ENCODE measurements at places on chromosomes 6 and 20. TPM values are rescaled to one million over a fixed set of nuclear protein-coding genes. Genes with fewer than 3 reads are reported as not detected.

JARID2 gene
- polyA plus RNA-seq, result 5.6 TPM

MLN gene
- polyA plus RNA-seq, result not detected

EPPIN gene
- polyA plus RNA-seq, result not detected

GMDS gene
- 20.4 TPM for polyA plus RNA-seq

GLP1R gene
- polyA plus RNA-seq, result not detected

OLIG3 gene
- polyA plus RNA-seq, result not detected

SPO11 gene
- not detected for polyA plus RNA-seq

EEF1E1 gene
- 68.9 TPM for polyA plus RNA-seq

SEL1L2 gene
- not detected for polyA plus RNA-seq

FOXF2 gene
- polyA plus RNA-seq, result not detected

BTN3A1 gene
- polyA plus RNA-seq, result 100.0 TPM

SLC2A10 gene
- polyA plus RNA-seq, result not detected

RPP21 gene
- 86.0 TPM for polyA plus RNA-seq

AGPAT4 gene
- 4.7 TPM for polyA plus RNA-seq

BPIFB6 gene
- not detected for polyA plus RNA-seq

KCTD20 gene
- polyA plus RNA-seq, result 35.4 TPM

CCM2L gene
- polyA plus RNA-seq, result not detected

PMEPA1 gene
- polyA plus RNA-seq, result 0.86 TPM

ID1 gene
- 2.6 TPM for polyA plus RNA-seq

SIRPB1 gene
- 0.92 TPM for polyA plus RNA-seq

BMP6 gene
- polyA plus RNA-seq, result not detected

LSM2 gene
- 89.2 TPM for polyA plus RNA-seq

ULBP2 gene
- not detected for polyA plus RNA-seq

BIRC7 gene
- polyA plus RNA-seq, result not detected

PABPC1L gene
- 0.68 TPM for polyA plus RNA-seq

CST2 gene
- polyA plus RNA-seq, result not detected

SALL4 gene
- not detected for polyA plus RNA-seq

PLAGL1 gene
- 2.2 TPM for polyA plus RNA-seq

IPCEF1 gene
- polyA plus RNA-seq, result 83.8 TPM

ZBTB12 gene
- not detected for polyA plus RNA-seq

FAM229B gene
- 3.8 TPM for polyA plus RNA-seq

SLC22A2 gene
- not detected for polyA plus RNA-seq

COL9A3 gene
- polyA plus RNA-seq, result not detected

KCNK16 gene
- not detected for polyA plus RNA-seq

CFB gene
- 1.9 TPM for polyA plus RNA-seq

ASIP gene
- not detected for polyA plus RNA-seq

EYA4 gene
- not detected for polyA plus RNA-seq

MACROD2 gene
- polyA plus RNA-seq, result not detected

TMEM74B gene
- not detected for polyA plus RNA-seq

GTF2H4 gene
- 7.8 TPM for polyA plus RNA-seq

BANF2 gene
- not detected for polyA plus RNA-seq

C6orf132 gene
- polyA plus RNA-seq, result not detected

RBBP8NL gene
- polyA plus RNA-seq, result not detected

SLC17A2 gene
- not detected for polyA plus RNA-seq

SLC22A7 gene
- not detected for polyA plus RNA-seq

HEBP2 gene
- polyA plus RNA-seq, result 115 TPM

THBD gene
- not detected for polyA plus RNA-seq

IL22RA2 gene
- polyA plus RNA-seq, result not detected

NANP gene
- 0.66 TPM for polyA plus RNA-seq

SOX18 gene
- not detected for polyA plus RNA-seq

SS18L1 gene
- 0.81 TPM for polyA plus RNA-seq

EPHA7 gene
- not detected for polyA plus RNA-seq

SIRPD gene
- polyA plus RNA-seq, result 0.16 TPM

PAK5 gene
- not detected for polyA plus RNA-seq

MCHR2 gene
- polyA plus RNA-seq, result not detected
